CD4-positive, alpha-beta T cell (primary cell): ENCODE measurements at places on chromosomes 4 and X. TPM values are rescaled to one million over a fixed set of nuclear protein-coding genes. Genes with fewer than 3 reads are reported as not detected.

DNA sequence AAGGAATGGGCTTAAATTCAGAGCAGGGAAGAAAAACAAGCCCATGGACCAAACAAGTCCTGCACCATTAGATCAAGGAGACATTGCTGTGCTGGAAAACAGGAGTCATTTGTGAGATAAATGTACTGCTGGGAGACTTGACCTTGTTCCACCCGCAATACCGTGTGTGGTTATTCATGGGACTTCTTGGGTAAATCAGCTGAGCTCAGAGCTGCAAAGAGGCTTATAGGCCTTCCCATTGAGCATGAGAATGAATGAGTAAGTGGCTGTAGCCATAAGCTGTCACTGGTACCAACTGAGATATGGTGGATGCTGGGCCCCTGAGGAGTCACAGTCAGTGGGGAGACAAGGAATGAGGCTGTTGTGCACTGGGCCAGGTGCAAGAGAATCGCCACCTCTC lies 2.3 kb upstream of the CYTL1 start:
- no peak for DNase-seq

GRCh38 chr4:56857601-56858309 lies 36.3 kb upstream of the SPINK2 start:
- no peak for DNase-seq

DMRTC1 gene
- total RNA-seq = 0.85 TPM

CFP gene
- 18.6 TPM for total RNA-seq

GRCh38 chr4:92970996-92971395 lies 667.2 kb downstream of the GRID2 start:
- no peak for DNase-seq

SPANXN4 gene
- total RNA-seq = not detected

DNA sequence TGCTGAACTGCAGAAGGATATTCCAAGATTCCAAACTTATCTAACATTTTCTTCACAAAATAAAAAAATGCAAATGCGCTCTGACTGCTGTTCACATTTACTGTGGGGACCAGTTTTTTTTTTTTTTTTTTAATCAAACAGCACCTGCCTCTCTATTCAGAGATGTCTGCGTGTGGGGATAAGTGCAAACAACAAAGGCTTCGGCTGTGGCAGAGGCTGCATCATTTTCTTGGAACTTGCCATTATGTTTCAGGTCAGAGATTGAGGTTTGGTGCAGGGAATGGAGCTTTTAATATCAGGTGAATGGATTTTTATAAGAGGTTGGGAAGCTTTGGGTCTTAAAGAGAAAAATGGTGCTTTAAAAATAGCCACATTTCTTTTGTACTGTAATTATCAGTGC lies 78.2 kb upstream of the TET2 start:
- no peak for DNase-seq

- no peak for DNase-seq
Measured at GRCh38 chr4:160414496-160414895, 1311.6 kb downstream of the RAPGEF2 start.

FABP2 gene
- not detected for total RNA-seq

- DNase-seq = no peak
Measured at GRCh38 chr4:70815370-70815769, 24.3 kb downstream of the GRSF1 start.

DNA sequence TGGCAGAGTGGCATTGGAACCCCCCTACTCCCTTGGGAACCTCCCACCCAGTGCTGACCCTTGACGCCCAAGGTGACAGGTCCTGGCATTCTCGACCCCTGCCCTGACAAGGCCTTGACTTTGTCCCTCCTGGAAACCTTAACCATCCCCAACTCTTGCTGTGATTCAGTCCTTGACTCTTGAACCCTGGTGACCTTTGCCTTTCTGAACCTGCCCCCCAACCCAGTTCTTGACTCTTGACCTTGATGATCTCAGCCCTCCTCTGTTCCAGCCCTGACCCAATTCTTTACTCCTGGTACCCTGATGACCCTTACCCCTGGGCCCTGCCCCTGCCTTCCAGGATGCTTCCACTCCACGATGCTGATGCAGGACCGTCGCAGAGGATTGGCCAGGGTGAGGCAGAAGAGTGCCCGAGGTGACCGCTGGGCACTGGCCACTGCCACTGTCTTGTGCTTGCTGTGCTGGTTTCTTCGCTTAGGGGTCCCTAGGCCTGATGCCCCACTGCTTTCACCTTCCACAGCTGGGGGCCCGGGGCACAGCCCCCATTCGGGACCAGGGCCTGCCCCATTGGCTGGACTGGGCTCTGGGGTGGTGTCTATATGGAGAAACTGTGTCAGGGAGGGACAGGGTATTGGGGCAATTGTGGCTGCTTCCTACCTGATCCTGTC lies 1.7 kb downstream of the CACNA1F start:
- DNase-seq = no peak

- no peak for DNase-seq
Measured at GRCh38 chr4:66045913-66046312, 375.6 kb upstream of the EPHA5 start.

POU3F4 gene
- not detected for total RNA-seq

ZNF157 gene
- 0.47 TPM for total RNA-seq

- no peak for DNase-seq
Measured at GRCh38 chr4:109111031-109111430, 191.4 kb downstream of the COL25A1 start.

ADAM29 gene
- not detected for total RNA-seq

IGSF1 gene
- total RNA-seq = not detected

SHROOM3 gene
- not detected for total RNA-seq
